ENCODE measurements at places on chromosomes 12 and 14.
A peak's percentile ranks its signal among the peaks of the same experiment; 100 is the strongest.

GRCh38 chr14:64764641-64765520 lies 60.7 kb downstream of the PLEKHG3 start:
- peak; percentile 72 for DNase-seq

GRCh38 chr14:88554457-88555286 lies at the start of gene PTPN21:
PTPN21 (minus strand) TSS chr14:88555007; CDS start chr14:88550417, 4,590 bp downstream.
- DNase-seq, result peak; percentile 55

DNA sequence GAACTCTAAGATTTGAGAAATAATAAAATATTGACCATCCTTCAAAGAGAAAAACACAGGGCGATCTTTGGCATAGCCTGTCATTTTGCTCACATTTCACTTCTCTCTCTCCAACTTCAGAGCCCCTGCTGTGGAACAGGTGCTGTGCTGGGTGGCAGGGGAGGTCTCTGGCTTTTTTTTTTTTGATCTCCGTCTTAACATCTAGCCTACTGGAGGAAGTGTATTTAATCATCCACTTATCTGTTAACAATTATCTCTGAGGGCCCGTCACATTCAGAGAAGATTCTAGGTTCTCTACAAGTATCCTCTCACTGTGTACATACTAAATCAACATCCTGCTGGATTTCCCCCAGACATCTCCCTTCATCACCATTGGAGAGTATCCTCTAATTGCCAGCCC lies 34.1 kb downstream of the CHST11 start:
- DNase-seq, result no peak

GRCh38 chr14:60975551-60975950 lies 5.3 kb downstream of the TRMT5 start:
- DNase-seq, result no peak

DNA sequence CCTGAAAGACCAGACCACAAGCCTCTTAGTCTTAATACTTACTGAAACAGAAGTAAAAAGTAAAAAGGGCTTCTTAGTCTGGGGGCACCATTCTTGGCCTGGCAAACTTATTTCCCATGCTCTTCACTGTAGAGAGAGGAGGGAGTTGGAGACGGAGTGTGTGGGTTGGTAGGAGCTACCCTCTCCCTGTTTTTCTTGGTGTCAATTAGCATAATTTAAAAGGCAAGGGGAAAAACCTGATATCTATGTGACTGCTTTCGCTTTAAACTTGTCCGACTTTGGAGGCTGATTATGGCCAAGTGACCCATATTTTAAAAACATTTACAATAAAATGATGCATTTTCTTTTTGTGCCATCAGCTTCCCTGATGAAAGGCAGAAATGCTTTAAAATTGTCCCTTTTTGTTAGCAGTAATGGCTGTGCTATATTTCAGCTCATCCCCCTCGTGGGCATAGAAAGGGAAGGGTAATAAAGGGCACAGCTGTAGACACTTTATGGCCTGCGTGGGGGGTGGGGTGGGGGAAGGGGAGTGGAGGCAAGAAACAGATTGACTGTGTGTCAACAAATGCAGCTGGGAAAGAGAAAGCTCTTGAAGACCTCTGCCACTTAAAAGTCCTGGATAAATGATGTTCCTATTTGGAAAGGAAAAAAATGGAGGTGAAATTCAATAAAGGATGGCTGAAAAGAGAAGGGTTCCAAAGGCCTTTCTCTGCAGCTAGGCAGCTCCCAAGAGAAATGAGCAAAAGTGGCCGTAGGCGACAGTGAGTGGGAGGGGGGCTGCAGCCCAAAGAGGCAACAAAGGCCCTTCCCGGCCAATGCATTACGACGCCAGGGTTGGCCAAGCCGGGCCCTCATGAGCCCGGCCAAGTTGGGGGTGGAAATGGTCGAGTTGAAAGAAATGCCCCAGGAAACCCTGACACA lies 57.5 kb upstream of the TMEM263 start:
- no peak for DNase-seq

GRCh38 chr12:13038491-13039161 lies 5.6 kb upstream of the FAM234B start:
- no peak for DNase-seq

- peak; percentile 30 for DNase-seq
Observed at GRCh38 chr14:26730929-26731618, 133.2 kb upstream of the NOVA1 start.
